Activated naive CD4-positive, alpha-beta T cell treated with anti-CD3 and anti-CD28 coated beads for 36 hours (primary cell): ENCODE measurements at places on chromosomes 6 and 20.

GRCh38 chr6:354631-355280, 36.8 kb upstream of the IRF4 start:
- DNase-seq = no peak

DNA sequence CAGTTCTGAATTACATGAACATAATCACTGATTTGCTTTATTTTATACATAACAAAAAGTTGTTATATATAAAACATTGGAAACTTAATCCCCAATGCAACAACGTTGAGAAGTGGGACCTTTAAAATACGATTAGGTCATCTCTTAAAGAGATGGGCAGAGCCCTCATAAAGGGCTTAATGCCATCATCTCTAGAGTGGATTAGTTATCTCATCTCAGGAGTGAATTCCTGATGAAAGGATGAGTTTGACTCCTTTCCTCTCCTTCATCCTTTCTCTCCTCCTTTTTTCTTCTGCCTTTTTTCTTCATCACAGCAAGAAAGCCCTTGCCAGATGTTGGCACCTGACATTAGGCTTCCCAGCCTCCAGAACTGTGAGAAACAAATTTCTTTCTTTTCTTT, 13.9 kb downstream of the HLA-DOA start:
- no peak for DNase-seq

DNA sequence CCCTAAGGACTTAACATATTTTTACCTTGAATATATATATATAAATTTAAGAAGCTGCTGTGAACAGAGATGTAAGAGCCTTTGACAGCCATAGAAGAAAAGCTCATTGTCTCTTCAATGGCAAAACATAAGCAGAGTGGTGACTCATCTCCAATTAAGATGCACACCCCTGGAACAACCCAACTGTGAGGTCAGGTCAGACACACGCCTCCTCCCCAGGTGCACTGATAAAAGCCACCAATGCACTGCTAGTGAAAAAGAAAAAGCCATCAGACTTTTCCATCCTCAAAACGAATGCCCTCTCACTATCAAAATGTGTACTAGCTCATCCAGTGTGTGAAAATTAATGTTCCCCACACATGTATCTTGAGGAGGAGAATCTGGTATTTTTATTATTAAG, 100.1 kb downstream of the SMLR1 start:
- DNase-seq = no peak

- DNase-seq = no peak
These were observed 152.3 kb upstream of the BEND6 start for GRCh38 chr6:56802584-56802983.

DNA sequence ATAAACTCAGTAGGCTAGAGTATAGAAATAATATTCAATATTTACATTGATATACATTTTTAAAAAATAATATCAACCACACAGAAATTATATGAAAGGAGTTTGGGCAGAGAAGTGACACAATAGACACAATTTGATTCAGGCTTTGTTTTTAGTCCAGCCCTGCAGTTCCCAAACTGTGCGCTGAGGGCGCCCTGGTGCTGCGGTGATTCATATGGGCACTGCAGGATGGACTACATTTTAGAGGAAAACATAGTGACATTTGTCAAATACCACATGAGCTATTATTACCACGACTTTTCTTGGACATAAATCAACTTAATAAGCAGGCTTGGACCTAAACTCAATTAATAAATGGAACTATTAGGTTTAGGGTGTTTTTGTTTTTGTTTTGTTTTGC, 364.3 kb upstream of the ID4 start:
- DNase-seq = peak; percentile 16

GRCh38 chr6:87093199-87093598, 1.7 kb downstream of the CGA start:
- no peak for DNase-seq

GRCh38 chr20:14005996-14006395, 10.7 kb downstream of the MACROD2 start:
- DNase-seq = no peak

DNA sequence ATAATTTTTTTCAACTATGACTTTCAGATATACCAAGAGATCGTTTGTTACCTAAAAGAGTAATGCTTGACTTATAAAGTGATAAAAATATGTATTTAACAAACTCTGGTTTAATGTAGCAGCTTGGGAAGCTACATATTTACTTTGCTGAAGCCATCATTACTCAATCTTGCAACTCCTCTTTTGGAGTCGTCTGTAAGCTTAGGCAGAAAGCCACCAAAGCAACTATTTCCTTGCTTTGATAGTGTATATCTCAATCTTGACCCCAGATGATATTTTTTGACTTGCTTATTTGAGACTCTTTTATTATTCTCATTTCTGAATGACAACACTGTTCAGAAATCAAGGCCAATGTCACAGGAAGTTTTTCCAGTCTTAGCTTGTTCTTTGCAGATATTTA, 183.0 kb downstream of the SAMD5 start:
- no peak for DNase-seq

DNA sequence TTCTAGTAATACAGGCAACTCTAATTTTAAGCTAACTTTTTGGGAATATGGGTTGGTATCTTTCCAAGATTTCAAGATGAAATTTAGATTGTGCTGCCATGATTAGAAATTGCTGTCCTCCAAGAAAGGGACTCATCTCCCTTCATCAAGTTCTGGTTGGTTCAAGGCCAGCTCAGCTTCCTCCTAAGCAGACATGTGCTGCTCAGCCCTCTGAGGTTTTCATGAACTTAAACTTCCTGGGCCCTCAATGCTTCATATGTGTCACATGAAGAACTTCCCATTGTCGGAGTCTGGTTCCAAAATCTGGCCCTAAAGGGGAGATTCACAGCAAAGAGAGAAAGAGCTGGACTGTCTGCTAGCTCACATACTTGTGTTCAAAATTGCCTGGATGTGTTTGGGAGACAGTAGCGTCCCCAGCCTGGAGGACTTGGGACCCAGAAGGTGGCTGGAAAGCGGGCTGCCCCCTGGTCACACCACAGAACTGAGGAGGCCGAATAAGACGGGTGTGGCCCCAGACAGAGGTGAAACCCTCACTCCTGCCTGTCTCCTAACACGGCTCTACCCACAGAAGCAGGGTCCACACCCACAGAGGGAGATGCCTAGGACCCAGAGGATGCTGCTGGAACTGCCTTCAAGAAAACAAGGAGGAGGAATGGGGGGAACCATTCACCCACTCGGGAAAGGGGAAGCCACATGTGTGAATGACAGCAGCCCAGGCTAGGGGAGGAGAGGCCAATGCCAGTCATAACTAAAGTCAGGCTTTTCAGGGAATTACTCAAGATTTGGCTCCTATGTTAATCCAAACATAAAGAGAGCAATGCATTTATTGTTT, 54.3 kb upstream of the GPR31 start:
- peak; percentile 13 for DNase-seq

DNA sequence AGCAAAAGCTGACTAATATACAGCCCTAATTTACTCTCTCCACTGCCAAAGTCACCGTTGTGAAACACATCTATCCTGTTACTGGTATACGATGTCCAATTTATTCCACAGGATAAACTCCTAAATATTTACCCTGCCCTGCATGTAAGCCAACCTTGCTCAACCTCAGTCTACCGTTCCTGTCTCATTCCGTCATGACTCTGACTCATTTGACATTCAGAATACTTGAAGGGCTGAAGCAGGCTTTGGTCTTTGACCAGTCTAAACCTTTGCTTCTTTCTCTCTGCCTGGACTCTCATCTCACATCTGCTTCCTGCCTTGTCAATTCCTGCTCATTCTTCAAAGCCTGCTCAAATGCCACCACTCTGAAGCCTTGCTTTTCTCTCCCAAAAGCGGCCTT, 157.5 kb downstream of the SCP2D1 start:
- DNase-seq = no peak

GRCh38 chr6:11210386-11211138, 21.9 kb downstream of the NEDD9 start:
- no peak for DNase-seq

- no peak for DNase-seq
These were observed 24.5 kb downstream of the TOX2 start for GRCh38 chr20:43938932-43939761.

- DNase-seq = no peak
These were observed 39.0 kb upstream of the NEDD9 start for GRCh38 chr6:11271228-11272020.

DNA sequence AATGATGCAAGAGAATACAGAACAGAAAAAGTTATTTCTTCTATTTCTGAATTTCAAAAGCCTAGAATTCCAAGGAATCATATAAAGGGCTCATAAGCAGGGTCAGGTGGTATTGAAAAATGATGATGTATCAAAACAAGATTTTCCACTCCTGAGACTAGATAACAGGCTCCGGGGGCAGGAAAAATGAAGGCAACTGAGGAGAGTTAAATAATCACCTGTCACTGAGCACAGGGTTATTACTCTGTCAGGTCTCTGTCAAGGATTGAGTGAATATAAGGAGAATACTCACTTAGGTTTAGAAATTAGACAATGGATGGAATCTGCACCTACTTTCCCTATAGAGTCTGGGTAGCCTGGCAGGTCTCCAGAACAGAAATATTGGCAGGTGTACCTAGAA, 76.1 kb upstream of the KHDRBS2 start:
- DNase-seq = no peak

DNA sequence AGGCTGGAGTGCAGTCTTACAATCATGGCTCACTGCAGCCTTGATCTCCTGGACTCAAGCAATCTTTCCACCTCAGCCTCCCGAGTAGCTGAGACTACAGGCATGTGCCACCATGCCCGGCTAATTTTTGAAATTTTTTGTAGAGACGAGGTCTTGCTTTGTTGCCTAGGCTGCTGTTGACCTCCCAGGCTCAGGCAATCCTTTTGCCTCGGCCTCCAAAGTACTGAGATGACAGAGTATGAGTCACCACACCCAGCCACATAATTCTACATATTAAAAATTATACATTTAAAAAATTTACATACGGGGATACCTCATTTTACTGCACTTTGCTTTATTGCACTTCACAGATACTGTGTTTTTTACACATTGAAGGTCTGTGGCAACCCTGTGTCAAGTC, 115.1 kb downstream of the MAN1A1 start:
- no peak for DNase-seq

DNA sequence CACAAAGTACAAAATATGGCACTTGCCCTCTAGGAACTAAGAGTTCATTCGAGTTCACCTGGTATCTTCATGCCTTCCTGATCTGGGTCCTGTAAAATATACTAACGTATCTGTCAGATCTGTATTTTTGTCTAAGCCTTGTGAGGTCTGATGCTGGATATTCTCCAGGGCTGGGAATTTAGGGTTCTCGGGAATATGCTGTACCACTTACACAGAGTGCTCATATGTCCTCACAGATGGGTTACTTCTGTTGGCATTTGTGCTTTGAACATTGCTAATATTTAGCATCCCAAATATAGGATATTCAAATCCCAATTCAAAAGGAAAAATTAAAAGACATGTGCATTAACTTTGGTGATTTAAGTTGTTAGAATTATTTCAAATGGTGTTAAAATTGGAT, 122.0 kb downstream of the DNAH8 start:
- no peak for DNase-seq
